ENCODE measurements at places on chromosomes 7 and 10.
A peak's percentile ranks its signal among the peaks of the same experiment; 100 is the strongest.

DNA sequence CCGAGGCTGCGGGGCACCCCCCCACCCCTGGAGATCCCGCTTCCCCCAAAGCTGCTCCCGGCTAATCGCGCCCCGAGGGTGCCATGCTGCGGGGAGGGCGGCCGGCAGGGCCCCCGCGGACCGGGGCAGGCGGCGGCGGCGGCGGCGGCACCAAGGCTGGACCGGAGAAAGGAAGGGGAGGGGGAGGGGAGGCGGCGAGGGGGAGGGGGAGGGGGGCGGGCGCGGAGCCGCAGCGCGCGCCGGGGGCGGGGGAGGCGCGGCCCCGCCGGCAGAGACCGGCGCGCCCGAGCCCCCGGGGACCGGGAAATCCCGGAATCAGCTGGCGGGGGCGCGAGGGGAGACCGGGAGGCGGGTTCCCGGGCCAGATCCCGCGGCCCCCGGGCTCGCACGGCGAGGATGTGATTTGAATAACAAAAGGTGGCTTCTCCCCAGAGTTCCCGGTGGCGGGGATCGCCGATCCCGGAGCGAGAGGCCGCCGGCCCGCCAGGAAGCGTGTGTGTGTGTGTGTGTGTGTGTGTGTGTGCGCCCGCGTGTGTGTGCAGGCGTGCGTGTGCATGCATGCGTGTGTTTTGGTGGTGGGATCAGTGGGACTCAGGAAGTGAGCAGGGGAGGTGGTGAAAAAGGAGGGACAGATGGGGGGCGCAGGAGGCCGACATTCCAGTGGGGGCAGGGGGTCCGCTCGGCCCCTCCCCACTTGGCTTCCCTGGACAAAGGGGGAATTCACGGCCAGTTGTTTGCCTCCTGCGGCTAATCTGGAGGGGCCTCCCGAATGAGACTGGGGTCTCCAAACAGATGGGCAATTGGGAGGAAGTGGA lies 99.5 kb downstream of the HIP1 start:
- DNase-seq: peak; percentile 44

DNA sequence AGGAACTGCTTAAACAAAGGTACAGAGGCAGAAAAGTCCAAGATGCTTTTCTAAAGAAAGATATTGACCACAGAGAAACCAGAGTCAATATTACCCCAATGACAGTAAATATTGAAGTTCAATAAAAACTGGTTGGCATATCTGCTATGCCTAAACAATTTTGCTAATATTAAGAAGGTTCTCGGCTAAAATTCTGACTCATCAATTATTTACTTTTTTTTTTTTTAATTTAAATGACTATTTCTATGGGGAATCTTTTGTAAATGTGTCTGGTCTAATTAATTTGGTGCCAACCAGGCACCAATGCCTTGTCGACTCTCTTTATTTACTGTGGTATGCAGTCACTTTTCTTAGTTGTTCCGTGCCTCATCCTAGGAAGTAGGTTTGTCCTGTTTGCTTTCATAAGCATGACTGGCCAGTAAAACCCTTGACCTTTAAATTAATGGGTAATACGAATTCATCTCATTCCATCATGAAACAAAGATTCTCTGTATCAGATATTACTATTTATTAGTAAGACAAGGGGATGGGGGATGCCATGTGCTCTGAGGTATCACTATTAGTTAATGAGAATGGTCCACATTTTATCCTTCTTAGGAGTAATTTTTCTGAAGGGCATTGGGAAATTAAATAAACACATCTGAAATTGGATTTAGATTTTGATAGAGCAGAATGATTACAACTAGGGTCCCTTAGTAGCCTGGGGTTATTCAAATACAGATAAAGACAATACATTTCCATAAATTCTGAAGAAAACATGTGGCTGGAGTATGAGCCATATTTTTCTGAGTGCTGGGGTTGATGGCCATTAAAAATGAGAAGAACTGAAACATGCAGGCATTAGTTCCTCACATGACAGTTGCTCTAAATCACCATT lies 154.4 kb downstream of the VTI1A start:
- no peak for DNase-seq

- DNase-seq: no peak
Observed at GRCh38 chr7:69105092-69105491, 493.2 kb upstream of the AUTS2 start.

GRCh38 chr10:75079436-75080083 lies 31.9 kb upstream of the SAMD8 start:
- DNase-seq: no peak

- DNase-seq: no peak
Observed at GRCh38 chr10:94035982-94036765, 42.4 kb downstream of the PLCE1 start.

DNA sequence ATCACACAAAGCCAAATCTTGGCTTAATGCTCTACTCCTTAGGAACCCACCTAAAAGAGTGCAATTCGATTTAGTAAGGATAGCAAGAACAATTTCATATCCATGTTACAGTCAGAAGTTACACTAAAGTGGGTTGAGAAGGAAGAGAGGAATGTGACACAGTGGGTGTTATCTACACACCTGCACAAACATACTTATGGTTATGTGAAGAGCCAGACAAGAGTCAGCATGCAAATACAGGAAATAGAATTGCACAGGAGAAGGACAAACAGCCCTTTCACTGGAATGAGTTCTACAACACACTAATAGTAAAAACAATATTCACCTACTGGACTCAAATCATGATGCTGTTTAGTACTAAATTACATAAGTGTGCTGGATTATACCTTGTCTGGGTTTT lies 262.8 kb downstream of the DGKB start:
- no peak for DNase-seq

DNA sequence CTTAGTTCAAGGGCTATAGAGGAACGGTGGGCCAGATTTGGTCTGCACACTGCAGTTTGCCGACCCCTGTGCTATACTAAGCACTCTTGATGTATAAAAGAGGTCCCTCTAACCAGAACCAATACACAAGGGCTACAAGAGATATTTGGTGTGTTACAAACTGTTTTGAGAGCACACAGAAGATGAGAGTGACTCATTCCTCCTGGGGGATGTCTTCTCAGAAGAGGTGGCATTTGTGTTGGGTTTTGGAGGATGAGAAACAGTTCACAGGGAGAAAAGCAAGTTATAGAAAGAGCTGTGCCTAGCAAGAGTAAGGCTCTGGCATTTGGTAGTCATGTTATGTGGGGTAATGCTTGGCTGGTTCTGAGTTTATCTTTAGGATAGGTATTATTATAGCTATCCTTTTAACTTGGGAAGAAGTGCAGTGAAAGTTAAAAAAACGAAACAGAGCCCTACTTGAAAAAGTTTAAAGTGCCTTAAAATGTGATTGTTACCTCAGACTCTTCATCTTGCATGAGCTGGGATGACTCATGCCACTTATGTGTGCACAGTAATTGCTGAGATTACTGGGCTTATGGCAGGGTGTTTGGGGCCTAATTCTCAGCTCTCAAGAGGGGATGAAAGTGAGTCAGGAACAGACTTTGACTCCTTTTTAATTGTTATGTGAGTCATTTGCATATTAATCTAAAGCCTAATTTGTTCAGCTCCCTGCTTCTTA lies 160.4 kb downstream of the KIF20B start:
- DNase-seq: no peak

GRCh38 chr7:149570784-149571183 lies 73.2 kb upstream of the ZNF746 start:
- no peak for DNase-seq

DNA sequence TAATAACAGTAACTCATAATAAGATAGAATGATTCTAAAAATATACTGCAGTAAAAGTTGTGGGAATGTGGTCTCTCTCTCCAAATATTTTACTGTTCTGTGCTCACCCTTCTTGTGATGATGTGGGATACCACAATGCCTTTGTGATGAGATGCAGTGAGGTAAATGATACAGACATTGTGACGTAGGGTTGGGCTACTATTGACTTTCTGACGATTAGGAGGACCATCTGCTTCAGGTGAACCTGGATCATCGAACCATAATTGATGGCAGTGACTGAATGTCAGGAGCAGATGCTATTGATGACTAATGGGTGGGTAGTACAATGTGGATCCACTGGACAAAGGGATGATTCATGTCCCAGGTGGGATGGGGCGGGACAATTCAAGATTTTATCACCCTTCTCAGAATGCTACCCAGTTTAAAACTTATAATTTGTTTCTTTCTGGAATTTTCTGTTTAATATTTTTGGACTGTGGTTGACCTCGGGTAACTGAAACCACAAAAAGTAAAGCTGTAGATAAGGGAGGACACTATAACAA lies 73.9 kb upstream of the ARMC3 start:
- no peak for DNase-seq

GRCh38 chr7:152867502-152867874 lies 107.9 kb downstream of the ACTR3B start:
- DNase-seq: no peak

DNA sequence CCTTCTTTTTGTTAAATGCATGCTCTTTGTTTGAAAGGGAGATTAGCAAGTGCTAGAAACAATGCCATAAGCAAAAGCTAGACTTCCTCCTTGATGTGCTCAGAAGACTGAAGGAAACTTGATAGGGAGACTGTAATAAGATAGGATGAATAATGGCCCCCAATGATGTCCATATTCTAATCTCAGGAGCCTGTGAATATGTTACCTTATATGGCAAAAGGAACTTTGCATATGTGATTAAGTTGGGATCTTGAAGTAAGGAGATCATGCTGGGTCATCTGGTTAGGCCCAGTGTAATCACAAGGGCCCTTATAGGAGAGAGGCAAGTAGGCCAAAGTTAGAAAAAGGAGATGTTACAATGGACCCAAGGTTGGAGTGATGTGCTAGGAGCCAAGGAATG lies 13.6 kb upstream of the LIPM start:
- DNase-seq: no peak

DNA sequence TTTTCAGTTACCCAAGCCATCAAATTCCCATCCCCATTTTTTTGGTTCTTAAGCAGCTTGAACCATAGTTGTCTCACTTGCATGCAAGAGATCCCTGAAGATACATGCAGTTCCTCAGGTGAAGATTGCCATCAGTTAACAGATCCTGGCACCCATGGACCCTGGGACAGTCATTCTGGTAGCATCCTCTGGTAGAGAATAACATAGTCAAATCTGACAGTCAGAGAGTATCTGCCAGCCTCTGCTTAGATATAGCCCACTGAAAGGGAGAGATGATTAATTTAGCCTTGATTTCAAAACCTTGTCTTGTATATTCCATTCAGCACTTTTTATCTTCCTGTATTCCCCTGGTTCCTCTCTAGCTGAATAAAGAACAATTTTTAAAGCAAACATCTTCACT lies 280.4 kb downstream of the KCNMA1 start:
- no peak for DNase-seq
